ENCODE measurements at places on chromosomes 12 and 14. TPM values are rescaled to one million over a fixed set of nuclear protein-coding genes. Genes with fewer than 3 reads are reported as not detected.

Gene LRRK2
- 22.1 TPM for total RNA-seq

GRCh38 chr14:23431486-23431885 lies 4.0 kb downstream of the MYH7 start:
- DNase-seq = no peak

- DNase-seq = peak; percentile 29
These were observed 188.2 kb downstream of the NAV3 start for GRCh38 chr12:78018939-78019338.

DNA sequence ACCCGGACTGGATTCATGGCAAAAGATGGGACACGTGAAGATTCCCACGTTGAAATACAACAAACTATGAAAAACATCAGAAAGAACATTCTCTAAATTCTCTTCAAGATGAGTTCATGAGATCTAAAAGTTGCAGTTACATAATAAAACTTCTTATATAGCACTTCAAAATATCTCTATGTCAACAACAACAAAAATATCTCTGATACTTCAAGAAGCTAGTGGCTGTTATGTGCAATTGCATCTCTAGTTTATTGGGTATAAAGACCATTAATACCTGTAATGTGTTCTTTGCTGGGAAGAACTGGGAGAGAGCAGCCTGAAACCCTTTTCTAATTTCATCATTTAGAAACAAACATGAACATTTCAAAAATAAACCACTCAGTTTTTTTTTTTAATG lies 69.2 kb upstream of the RGS6 start:
- DNase-seq = no peak

GRCh38 chr12:91361864-91362263 lies 179.2 kb upstream of the DCN start:
- DNase-seq = peak; percentile 74

GRCh38 chr12:51374361-51374760 lies 16.8 kb downstream of the GALNT6 start:
- DNase-seq = peak; percentile 50

GRCh38 chr12:6996040-6996441 lies 22.2 kb downstream of the LPCAT3 start:
- peak; percentile 55 for DNase-seq

GRCh38 chr14:49853572-49854375 lies 1.2 kb upstream of the NEMF start:
- peak; percentile 86 for DNase-seq

DNA sequence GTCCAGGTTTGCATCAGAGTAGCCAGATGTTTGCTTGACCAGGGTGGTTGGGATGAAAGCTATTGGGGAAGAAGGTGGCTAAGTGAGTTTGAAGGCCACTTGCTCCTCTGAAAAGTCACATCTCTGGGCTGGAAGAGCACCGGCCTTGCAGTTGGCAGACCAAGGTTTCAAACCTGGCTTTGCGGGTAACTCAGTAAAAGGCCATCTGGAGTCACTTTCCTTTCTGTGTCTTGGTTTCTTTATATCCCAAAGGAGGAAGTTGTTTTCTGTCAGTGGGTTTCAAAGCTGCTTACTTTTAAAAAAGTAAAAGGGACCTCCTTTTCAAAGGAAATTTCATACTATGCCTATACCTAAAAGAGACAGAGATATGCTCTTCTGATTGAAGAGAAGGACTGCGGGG lies 26.2 kb upstream of the CMA1 start:
- DNase-seq = no peak

- DNase-seq = no peak
These were observed 125.2 kb downstream of the SLC25A21 start for GRCh38 chr14:37047226-37047625.

- no peak for DNase-seq
These were observed 35.9 kb downstream of the BBS10 start for GRCh38 chr12:76312315-76312714.

Gene KCNA5
- not detected for total RNA-seq

Gene ITGA7
- 37.6 TPM for total RNA-seq

GRCh38 chr12:15056218-15056617 lies 83.4 kb downstream of the PDE6H start:
- DNase-seq = no peak

- DNase-seq = no peak
These were observed 3.8 kb downstream of the KRT8 start for GRCh38 chr12:52900896-52901714.

DNA sequence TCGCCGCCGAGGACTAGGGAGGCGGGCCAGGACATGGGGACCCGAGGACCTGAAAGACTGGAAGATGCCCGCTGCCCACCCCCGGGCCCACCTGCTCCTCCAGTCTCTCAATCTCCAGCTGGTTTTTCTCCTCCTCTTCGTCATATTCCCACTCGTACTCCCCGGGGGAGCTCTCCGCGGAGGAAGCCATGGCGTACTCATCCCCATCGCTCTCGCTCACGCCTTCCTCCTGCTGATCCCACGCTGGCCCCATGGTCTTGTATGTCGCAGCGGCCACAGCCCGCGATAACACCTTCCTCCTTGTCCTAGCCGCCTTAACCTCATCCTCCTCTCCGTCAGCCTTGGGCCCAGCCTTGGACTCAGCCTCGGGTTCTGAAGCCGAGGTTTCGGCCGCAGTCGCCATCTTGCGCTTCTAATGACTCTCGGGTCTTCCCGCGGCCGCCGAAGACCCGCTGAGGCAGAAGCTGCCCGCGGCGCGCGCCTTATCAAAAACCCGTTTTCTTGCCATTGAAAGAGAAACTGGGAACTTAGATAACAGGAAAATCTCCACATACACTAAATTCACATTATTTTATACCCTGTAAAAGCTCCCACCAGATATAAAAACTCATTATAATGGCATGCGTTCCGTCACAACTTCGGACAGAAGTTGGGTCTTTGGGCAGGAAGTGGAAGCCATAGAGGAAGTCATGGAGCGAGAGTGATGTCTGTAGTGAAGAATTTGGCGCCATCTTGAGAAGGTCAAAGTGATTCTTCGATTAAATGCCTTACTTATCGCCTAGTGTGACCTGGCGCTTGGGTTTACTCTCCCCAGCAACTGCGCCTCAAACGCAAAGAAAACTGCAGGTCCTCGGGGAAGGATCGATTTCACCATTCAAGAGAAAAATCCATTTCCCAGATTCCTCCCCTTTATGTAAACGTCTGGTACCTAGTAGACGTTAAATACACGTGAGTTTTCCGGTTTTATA lies at the start of gene SART3:
TSS of gene SART3 (minus strand) at position 422 of the 968 bp plus-strand sequence. CDS start at position 403, 19 bp downstream.
- DNase-seq = peak; percentile 92

- no peak for DNase-seq
These were observed 11.9 kb downstream of the KCNH3 start for GRCh38 chr12:49550693-49551252.

- DNase-seq = no peak
These were observed 137.0 kb upstream of the PZP start for GRCh38 chr12:9345171-9345570.

GRCh38 chr12:71786829-71787228 lies 32.2 kb downstream of the RAB21 start:
- DNase-seq = no peak

- DNase-seq = no peak
These were observed 77.3 kb downstream of the HELB start for GRCh38 chr12:66379616-66380015.

DNA sequence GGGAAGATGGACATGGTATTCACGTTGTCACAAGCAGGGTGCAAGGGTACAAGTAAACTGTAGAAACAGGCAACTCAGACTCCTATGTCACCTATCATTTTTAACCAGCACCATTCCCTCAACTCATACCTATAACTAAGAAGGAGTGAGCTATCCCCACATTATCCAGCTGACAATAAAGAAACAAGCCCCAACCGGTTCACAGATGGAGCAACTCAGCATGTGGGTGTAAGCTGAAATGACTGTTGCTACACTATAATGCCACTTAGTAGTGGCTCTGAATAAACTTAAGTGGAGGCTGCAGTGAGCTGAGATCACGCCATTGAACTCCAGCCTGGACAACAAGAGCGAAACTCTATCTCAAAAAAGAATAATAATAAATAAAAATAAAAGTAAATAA lies 829.5 kb upstream of the MDGA2 start:
- DNase-seq = no peak

- peak; percentile 52 for DNase-seq
These were observed 9.2 kb upstream of the PNMA1 start for GRCh38 chr14:73723406-73723796.

Gene PPP1R1A
- total RNA-seq = not detected

Gene CMKLR1
- not detected for total RNA-seq

- no peak for DNase-seq
These were observed 380.0 kb downstream of the ATP23 start for GRCh38 chr12:58321414-58321813.

Gene CDCA3
- 23.5 TPM for total RNA-seq

Gene TBC1D30
- 0.98 TPM for total RNA-seq

Gene CCDC175
- total RNA-seq = not detected

Gene SOCS4
- total RNA-seq = 25.0 TPM

DNA sequence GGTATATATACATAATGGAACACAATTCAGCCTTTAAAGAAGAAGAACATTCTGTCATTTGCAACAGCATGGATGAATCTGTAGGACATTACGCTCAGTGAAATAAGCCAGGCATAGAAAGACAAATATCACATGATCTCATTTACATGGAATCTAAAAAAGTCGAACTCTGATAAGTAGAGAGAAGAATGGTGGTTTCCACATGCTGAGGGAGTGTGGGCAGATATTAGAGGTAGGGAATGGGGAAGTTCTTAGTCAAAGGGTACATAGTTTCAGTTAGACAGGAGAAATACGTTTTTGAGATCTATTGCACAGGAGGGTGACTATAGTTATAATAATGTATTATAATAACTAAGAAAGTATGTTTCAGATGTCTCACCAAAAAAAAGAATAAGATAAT lies 71.4 kb downstream of the ADAMTS20 start:
- DNase-seq = no peak

Gene KRT78
- total RNA-seq = not detected

Gene NFE2
- total RNA-seq = 1.2 TPM

- peak; percentile 86 for DNase-seq
These were observed 15.7 kb upstream of the NFKBIA start for GRCh38 chr14:35420036-35420811.

GRCh38 chr14:68282479-68283377 lies 463.1 kb downstream of the RAD51B start:
- no peak for DNase-seq

Gene TEP1
- 17.8 TPM for total RNA-seq

DNA sequence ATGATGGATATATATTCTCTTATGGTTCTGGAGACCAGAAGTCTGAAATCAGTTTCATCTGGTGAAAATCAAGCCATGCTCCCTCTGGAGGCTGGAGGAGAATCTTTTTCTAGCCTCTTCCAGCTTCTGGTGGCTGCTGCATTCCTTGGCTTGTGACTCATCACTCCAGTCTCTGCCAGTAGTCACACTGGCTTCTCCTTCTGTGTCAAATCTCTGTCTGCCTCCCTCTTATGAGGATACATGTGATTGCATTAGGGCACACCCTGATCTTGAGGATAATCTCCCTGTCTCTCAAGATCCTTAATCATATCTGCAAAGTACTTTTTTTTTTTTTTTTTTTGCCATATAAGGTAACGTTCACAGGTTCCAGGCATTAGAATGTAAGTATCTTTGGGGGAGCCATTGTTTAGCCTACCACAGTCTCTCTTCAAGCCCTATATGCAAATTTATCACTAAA lies 17.7 kb downstream of the DNAL1 start:
- peak; percentile 93 for DNase-seq

DNA sequence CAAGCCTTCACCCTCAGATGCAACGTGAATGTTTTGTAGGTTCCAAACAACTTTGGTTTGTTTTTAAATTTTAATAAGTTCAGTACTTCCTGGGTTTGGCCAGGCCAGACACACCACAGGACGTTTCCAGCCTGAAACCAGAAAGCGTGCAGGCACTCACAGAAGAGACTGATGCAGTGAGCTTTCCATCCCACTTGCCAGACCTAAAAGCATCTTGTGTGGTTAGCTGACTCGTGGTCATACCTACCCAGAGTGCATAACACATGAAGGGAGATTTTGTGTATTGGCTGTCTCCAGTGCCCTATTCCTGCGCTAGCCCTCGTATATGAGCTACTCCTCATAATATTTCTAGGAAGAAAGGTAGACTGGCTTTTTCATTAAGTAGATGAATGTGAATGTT lies 297.3 kb upstream of the FAR2 start:
- DNase-seq = no peak

DNA sequence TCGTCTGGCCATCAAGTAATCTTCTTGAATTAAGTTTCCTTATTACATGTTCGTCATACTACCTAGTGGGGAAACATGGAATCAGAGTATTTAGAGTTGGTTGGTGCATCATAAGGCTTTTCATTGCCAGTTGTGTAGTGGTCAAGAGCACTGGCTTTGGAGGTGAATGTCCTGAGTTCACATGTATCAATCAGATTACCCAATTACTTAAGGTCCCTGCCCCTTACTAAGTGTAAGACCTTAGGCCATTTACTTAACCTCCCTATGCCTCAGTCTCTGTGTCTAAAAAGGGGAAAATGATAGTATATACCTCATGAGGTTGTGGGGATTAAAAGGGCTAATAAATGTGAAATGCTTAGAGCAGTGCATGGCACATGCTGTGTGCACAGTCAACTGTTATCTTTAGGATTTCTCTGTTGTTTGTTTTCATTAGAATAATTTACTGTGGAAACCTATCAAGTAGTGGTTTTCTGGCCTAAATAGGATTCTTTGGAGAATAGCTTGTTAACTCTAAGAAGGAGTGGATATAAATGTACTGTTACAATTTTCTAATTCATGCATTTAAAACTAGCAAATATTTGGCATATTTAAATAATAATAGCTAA lies 27.0 kb downstream of the MSRB3 start:
- DNase-seq = no peak

- DNase-seq = no peak
These were observed 68.6 kb downstream of the NUAK1 start for GRCh38 chr12:106070147-106070546.

Gene FLVCR2
- 1.1 TPM for total RNA-seq

Gene ERBB3
- 1.5 TPM for total RNA-seq

GRCh38 chr12:43653289-43653915 lies 101.4 kb upstream of the ADAMTS20 start:
- DNase-seq = no peak

Gene IAPP
- total RNA-seq = not detected

Gene OR4K1
- not detected for total RNA-seq

All from fibroblast of the aortic adventitia (primary cell).